NCI-H1048 (cell line): ENCODE measurements at places on chromosomes 11 and 22.

DNA sequence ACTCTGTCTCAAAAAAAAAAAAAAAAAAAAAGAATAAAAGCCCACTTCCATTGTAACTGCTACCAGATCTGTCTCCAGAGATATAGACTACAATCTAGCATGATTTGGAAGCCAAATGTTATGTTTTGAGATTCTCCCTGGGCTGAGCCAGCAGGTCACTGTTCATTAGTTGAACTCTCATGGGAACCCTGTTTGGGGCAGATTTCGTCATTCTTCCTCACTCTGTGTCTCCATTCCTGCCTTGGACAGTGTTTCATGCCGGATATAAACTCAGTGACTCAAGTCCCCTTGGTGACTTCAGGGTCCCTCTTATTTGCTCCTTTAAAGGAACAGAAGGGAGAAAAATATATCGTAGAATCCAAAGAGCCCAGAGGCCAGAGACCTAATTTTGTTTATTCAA, 378.1 kb downstream of the LARGE1 start:
- no peak for DNase-seq

- no peak for DNase-seq
Measured at GRCh38 chr11:69819541-69820070, 390 bp upstream of the FGF3 start.

DNA sequence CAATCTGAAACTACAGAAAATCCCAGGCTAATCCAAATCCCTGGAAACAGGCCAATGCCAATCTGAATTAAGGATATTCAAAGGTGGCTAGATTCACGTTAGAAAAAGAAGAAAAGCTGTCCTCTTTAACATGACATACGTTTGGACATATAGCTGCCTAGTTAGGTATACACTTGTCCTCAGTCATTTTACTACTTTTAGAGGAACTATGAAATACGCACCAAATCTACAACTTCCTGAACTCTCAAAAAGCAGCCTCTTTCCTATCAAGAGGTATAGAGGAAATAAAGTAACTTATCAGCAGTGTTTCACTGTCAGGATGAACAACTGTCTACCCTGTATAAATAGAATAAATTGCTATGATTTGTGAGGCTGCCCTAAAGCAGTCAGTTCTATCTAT, 24.0 kb downstream of the KMT5B start:
- no peak for DNase-seq

DNA sequence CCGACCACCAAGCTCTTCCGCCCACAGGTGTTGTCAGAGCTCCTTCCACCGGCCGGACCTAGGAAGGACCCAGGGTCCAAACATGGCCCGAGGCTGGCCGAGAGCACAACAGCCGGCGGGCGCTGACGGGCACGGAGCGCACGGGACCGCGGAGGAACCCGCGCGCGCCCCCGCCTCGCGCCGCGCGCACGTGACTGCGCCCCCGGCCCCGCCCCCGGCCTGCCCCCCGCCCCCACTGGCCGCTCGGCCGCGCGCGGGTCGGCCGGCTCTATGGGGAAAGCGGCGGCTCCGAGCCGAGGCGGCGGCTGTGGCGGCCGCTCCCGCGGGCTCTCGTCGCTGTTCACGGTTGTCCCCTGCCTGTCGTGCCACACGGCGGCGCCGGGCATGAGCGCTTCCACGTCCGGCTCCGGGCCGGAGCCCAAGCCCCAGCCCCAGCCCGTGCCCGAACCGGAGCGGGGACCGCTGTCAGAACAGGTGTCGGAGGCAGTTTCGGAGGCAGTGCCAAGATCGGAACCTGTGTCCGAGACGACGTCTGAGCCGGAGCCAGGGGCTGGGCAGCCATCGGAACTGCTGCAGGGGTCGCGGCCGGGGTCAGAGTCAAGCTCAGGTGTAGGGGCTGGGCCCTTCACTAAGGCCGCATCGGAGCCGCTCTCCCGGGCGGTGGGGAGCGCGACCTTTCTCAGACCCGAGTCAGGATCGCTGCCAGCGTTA, at the start of gene OSBP2:
Gene OSBP2, plus strand, starts transcription at position 235 of the 711 bp plus-strand sequence. Its CDS starts 36 bp downstream, at position 271.
- no peak for DNase-seq

GRCh38 chr11:23947883-23948282, 549.0 kb upstream of the LUZP2 start:
- DNase-seq = no peak

DNA sequence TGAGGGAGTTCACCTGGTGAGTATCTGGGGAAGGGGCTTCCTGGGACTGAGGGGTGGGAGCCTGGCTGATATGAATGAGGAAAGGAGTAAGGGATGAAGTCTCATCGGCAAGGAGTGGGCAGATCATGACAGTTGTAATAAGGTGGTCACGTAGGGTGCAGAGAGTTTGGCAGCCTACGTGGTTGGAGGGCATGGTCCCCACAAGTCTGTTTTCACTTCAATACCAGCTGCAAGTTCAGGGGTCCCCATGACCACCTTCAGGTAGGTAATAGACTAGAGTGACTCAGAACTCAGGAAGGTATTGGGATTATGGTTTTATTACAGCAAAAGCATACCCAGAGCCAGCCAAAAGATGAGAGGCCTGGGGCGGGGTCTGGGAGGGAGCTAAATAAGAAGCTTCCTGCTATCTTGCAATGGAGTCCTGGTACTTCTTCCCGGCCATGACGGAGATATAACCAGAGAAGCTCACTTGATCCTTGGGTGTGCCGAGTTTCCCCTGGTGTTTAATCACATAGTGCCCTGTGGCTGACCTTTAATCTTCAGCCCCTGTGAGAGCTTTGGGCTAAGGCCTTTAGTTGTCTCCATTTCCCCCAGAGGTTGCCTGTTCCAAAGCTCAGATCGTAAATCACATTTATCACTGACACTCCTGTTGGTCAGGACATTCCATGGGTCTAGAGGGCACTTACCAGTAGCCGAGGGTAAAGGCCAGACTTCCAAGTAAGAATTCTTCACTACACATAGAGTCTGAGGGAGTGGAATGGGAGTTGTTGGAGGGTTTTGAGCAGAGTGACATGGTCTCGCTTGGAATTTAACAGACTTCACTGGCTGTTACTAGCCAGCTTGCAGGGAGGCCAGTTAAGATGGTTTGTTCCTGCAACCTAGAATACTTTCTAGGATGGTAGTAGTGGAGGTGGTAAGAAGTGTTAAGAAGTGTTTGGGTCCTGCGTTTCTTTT, 9.1 kb downstream of the SLC3A2 start:
- DNase-seq = no peak

- no peak for DNase-seq
Measured at GRCh38 chr11:132347156-132348090, 977.0 kb downstream of the NTM start.

DNA sequence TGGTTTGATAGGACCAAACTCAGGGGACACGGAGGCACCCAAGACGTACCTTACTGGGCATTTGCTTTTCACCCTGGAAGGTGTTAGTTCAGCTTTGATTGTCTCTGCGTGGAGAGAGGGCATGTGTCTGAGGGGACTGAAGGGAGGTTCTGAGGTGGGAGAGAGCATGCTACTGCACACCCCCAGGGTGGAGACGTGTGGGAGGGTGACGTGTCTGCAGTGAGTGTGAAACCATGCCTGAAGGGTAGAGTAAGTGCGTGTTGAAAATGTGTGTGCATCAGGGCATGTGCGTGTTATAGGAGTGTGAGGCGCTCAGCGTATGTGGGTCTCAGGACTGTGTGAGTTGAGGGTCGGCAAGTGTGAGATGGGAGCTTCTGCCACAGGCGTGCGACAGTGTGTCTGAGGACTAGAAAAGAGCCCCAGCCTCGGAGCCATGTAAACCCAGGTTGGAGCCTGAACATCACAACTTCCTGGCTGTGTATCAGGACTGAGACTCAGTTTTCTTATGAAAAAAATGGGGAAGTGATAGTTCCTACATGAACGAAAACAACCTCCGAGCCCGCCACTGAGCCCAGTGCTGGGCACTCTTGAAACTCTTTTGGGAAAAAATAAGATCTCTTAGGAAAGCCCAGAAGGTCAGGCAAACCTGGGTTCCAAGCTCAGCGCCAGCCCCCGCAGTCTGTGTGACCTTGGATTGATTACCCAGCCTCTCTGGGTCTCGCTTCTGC, 11.8 kb upstream of the KCNJ11 start:
- no peak for DNase-seq

GRCh38 chr11:121740902-121741301, 288.1 kb upstream of the SORL1-AS1 start:
- DNase-seq = no peak

DNA sequence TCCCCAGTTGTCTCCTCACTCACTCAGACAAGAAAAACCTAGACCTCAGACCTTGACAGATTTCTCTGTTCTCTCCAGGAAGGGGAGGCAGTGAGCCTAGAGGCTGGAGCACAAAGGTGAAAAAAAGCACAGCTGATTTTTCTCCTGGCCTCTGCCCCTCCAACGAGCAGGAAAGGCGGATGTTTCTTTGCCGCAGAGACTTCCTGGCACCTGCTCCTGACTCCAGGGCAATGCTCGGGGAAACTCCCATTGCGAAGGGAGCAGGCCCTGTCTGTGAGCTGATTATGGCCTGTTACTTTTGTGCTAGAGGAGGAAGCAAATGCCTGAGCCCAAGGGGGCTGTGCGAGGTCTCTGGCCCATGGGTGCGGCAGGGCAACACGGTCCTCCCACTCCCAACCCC, 25.4 kb downstream of the MS4A10 start:
- DNase-seq = no peak

GRCh38 chr22:27918341-27919221, 475 bp downstream of the PITPNB start:
- DNase-seq = no peak

GRCh38 chr11:128690665-128691101, 3.2 kb upstream of the FLI1 start:
- no peak for DNase-seq

GRCh38 chr22:43006753-43007152, 8.2 kb downstream of the PACSIN2 start:
- no peak for DNase-seq

DNA sequence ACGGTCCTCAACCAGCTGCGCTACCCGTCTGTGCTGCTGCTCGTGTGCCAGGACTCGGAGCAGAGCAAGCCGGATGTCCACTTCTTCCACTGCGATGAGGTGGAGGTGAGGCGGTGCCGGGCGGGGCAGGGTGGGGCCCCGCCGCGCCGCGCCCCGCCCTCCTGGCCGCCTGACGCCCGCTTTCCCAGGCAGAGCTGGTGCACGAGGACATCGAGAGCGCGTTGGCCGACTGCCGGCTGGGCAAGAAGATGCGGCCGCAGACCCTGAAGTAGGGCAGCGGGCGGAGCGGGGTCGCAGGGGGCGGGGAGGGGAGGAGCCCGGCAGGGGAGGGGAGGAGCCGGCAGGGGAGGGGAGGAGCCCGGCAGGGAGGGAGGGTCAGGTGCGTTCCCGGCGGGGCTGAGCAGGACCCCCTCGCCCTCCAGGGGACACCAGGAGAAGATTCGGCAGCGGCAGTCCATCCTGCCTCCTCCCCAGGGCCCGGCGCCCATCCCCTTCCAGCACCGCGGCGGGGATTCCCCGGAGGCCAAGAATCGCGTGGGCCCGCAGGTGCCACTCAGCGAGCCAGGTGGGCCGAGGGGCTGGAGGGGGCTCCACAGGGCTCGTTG, 14.7 kb downstream of the EPS8L2 start:
- no peak for DNase-seq

DNA sequence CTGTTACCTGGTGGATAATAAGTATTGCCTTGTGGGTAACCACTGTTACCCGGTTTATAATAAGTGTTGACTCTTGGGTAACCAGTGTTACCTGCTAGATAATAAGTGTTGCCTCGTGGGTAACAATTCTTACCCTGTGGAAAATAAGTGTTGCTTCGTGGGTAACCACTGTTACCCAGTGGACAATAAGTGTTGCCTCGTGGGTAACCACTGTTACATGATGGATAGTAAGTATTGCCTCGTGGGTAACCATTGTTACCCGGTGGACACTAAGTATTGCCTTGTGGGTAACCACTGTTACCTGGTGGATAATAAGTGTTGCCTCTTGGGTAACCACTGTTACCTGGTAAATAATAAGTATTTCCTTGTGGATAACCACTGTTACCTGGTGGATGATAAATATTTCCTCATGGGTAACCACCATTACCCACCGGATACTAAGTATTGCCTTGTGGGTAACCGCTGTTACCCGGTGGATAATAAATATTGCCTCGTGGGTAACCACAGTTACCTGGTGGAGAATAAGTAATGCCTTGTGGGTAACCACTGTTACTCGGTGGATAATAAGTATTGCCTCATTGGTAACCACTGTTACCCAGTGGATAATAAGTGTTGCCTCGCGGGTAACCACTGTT, 8.7 kb upstream of the NXPE4 start:
- no peak for DNase-seq

DNA sequence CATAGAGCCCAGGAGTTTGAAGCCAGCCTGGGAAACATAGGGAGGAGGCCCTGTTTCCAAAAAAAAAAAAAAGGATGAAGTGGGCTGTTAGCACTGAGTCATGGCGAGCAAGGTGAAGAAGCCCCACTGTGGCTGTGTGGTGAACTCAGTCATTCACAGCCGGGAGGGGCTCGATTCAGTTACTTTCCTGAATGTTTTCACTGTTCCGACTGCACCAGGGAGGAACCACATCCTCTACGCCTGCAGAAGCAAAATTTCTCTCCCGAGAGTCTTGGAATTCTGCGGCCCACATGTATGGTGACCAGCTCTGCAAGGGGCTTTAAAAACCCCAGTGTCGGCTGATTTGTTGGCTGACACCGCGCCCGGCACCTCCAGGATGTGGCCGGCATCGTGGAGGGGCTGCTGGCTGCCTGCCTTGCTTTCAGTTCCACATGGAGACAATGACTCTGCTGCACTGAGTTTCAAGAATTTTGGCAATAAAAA, 27.8 kb upstream of the GRAMD4 start:
- DNase-seq = no peak

DNA sequence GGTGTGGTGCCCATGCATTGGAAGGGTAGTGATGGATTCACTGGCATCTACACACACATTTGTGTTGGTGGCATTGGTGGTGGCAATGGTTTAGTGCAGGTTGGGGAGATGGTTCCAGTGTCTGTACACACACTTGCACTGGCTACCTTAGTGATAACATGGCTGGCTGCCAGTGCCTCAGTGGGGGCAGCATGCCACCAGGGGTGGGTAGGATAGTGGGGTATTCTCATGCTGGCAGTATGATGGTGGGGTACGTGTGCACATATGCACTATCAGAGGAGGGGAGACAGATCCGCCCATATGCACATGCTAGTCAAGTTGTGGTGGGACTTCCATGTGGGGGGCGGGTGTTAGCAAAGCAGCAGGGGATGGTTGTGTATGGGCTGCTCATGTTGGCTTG, 7.1 kb upstream of the OR8K3 start:
- no peak for DNase-seq
